Astrocyte of the cerebellum (primary cell): ENCODE measurements at places on chromosomes 1 and 21.

- peak; percentile 77 for DNase-seq
Observed at GRCh38 chr1:85313888-85314696, 37.7 kb upstream of the BCL10 start.

GRCh38 chr1:185345913-185346720, 29.1 kb upstream of the IVNS1ABP start:
- no peak for DNase-seq

DNA sequence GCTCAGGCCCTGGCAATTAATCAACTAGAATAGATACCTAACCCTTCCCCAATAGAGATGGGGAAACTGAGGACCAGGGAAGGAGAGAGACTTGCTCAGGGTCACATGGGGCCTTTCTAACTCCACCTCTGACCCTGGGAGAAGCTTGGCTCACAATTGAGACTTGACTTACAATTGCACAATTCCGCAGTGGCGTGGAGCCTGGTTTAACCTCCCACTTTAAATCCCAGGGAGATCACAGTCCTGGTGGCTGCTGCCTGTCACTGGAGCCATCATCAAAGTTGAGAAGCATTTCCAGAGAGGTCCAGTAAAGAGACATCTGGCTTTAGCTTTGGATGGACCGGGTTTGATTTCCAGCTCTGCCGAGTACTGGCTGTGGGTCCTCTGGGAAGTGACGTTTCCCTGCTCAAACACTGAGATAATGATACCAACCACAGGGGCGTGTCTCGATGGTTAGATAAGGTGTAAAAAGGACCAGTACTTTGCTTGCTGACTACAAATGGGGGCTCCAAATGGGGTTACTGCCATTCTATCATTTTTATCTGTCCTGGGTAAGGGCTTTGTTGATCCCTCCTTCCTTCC, 39.3 kb downstream of the TRIM62 start:
- DNase-seq = no peak

GRCh38 chr1:234701737-234702341, 91.9 kb upstream of the IRF2BP2 start:
- no peak for DNase-seq

- peak; percentile 64 for DNase-seq
Observed at GRCh38 chr1:68112835-68113243, 62.4 kb upstream of the DIRAS3 start.

- DNase-seq = no peak
Observed at GRCh38 chr1:93061895-93062792, 16.9 kb upstream of the MTF2 start.

DNA sequence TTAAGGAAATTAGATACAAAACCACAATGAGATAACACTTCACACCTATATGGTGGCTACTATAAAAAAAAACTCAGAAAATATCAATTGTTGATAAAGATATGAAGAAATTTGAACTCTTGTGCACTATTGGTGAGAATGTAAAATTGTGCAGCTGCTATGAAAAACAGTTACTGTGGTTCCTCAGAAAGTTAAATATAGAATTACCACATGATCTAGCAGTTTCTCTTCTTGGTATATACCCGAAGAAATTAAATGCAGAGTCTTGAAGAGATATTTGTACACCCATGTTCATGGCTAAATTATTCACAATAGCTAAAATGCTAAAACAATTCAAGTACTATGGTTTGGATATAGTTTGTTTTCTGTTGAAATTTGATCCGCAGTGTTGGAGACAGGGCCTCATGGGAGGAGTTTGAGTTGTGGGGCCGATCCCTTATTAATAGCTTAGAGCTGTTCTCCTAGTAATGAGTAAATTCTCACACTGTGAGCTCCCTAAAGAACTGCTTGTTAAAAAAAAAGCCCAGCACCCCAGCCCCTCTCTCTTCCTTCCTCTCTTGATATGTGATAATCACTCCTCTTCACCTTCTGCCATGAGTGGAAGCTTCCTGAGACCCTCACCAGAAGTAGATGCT, 1412.1 kb downstream of the PLA2G4A start:
- DNase-seq = no peak

GRCh38 chr1:228211531-228212414, 3.9 kb downstream of the OBSCN start:
- DNase-seq = no peak

DNA sequence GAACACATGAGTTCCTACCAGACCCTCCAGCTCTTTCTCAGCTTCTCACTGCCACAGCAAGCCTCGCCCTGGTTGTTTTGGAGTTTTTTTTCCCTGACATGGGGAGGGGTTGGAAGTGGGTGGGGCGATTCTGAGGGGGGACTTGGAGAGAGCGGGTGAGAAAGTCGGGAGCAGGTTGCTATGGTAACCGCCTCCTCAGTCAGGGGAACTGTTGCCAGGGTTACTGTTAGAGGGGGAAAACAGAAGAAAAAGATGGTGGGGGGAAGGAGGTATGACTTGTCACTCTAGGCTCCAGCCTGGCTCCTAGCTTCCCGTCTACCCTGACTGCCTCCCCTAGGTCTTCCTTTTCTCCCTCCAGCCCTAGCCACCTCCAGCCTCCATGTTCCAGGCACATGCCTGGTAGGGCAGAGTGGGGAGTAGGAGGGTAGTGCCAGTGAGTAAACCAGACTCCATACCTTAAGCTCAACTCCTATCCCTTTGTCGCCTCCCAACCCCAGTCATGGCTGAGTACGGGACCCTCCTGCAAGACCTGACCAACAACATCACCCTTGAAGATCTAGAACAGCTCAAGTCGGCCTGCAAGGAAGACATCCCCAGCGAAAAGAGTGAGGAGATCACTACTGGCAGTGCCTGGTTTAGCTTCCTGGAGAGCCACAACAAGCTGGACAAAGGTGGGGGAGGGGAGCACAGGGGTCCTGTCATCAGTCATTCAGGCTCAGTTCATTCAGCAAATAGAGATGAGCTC, 6.0 kb downstream of the PEA15 start:
- DNase-seq = no peak

DNA sequence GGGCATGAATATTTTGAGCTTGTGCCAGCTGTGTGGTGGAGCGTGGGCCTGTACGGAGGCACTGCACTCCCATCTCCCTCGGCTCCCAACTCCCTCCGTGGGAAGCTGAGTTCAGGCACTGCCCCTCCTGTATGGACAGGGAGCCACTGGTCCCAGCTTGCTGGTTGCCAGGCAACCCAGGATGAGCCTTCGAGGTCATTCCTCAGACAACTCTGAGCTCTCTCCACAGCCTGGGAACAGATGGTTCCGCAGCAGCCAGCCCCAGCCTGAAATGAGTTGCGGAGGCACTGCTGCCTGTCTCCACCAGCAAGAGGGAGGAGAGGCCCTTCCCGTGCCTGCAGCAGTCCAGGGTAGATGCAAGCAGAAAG, 58.4 kb upstream of the TENT5B start:
- no peak for DNase-seq

GRCh38 chr1:8598783-8599182, 218.7 kb downstream of the RERE start:
- no peak for DNase-seq
